Activated CD4-positive, alpha-beta T cell treated with anti-CD3 and anti-CD28 coated beads, Interleukin-2, amount 50 U/mL, for 4 hours (primary cell): ENCODE measurements at places on chromosomes 2 and 18.
A peak's percentile ranks its signal among the peaks of the same experiment; 100 is the strongest.

GRCh38 chr2:205495819-205496218 lies 186.5 kb upstream of the NRP2 start:
- DNase-seq: no peak

DNA sequence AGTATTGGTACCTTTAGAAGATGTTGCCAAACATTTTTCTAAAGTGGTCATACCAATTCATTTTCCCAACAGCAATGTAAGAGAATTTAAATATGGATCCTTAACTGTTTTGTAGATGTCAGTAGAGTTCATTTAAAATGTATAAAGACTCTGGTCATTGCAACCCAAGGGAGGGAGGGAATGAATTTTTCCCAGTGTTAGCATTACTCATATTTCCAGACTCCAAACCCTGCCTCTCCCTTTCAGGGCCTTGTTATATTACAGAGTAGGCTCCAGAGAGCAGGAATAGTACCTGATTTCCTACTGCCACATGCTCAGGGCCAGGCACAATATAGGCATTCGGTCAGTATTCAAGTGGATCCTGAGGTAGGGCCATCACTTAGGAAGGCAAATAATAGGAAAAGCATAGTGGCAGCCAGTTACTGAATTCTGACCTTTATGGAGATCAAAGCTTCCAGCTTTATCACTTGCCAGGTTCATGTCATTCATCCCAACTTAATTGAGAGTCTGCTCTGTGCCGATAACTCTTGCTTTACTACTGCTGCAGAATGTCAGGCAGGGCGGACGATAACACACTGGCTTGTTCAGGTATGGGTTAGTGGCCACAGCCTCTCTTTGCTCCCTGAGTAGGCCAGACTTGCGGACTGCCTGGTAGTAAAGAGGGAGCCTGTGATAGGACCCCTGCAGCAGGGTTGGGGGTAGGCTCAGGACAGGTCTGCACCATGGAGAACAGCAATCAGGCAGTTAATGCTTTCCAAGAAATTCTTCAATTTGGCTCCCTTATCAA lies 75.3 kb downstream of the OSBPL6 start:
- no peak for DNase-seq

DNA sequence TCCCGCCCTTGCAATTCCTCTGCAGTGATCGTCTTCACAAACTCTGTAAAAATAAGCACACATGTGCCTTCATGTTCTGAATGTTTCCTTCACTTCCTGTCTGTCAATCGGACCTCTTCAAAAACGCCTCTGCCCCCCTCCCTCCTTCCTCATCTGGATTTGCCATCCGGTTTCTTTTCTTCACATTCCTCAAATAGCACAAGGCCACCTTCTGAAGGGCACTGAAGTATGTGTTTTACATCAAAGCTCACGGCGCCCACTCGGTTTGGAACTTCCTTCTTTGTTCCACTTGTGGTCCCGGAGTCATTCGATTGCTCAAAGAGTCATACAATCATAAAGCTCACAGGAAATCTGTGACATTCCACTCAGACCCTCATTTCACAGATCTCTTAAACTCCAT lies 758.1 kb upstream of the SALL3 start:
- DNase-seq: no peak

DNA sequence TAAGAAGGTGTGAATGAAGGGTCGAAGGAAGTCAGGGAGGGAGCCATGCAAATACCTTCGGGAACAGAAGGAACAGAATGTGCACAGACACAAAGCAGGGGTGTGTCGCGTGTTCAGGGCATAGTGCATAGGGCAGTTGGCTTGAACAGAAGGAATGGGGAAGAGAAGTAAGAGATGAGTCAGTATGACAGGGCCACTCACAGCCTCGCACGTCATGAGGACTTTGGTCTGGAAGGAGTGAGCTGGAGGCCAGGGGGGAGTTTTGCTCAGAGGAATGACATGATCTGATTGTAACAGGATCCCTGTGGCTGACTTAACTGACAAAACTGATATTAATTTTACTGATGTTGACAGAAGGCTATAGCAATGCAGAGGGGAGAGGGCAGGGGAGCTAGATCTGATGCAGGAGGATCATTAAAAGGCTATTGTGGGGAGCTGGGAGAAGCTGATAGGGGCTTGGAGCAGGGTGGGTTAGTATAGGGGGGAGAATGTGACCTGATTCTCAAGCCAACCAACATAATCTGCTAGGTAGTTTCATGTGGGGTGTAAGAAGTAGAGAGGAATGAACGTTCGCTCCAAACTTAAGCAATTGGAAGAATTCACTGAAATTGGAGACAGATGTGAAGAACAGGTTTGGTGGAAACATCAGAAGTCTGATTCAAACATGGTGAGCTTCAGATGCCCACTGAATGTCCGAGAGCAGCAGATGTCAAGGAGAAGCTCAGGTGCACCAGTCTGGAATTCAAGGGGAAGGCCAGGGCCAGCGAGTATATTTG lies 60.4 kb upstream of the COPS8 start:
- no peak for DNase-seq

DNA sequence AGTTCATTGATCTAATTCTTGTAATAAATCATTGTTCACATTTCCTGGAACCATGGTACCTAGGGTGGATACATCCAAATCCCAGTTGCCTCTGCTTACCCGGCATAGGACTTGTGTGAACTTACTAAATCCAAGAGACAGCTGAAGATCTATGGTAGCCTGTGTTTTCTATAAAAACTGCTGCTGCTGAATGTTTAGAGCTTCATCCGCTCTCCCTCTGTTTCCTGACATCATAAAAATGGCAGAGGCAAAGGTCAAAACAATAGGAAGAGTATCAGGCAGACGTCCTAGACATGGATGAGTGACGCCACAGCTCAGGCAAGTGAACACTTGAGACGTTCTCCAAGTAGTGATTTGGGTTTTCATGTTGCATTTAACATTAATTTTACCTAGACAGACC lies 258.3 kb downstream of the ALPK2 start:
- DNase-seq: no peak

DNA sequence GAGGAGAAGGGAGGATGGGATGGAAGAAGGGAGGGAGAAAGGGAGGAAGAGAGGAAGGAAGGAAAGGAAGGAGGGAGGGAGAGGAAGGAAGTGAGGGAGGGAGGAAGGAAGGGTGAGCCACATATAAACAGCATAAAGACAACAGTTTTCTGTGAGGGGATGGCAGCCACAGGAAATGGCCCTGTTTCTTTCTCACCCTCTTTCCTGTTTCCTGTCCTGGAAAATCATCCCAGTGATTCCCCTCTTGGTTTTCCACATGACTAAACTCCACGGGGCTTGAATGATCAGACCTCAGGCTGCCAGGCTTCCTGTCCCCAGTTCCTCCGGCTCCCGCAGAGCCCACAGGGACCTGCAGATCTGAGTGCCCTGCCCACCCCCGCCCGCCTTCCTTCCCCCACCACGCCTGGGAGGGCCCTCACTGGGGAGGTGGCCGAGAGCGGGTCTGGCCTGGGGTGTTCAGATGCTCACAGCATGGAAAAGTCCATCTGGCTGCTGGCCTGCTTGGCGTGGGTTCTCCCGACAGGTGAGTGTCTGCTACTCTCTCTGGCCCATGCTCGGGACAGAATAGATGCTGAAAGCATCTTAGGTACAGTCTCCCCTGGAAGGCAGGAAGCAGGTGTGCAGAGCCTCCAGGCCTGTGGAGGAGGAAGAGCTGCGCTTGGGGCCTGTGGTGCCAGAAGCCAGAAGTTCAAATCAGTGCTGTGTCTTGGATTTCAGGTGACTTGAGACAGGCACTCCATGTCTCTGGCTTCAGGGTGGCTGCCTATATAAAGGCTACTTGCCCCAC lies at the start of gene SIGLEC15:
Gene SIGLEC15, plus strand, starts transcription at position 418 of the 787 bp plus-strand sequence. Its CDS starts 54 bp downstream, at position 472.
- DNase-seq: no peak

DNA sequence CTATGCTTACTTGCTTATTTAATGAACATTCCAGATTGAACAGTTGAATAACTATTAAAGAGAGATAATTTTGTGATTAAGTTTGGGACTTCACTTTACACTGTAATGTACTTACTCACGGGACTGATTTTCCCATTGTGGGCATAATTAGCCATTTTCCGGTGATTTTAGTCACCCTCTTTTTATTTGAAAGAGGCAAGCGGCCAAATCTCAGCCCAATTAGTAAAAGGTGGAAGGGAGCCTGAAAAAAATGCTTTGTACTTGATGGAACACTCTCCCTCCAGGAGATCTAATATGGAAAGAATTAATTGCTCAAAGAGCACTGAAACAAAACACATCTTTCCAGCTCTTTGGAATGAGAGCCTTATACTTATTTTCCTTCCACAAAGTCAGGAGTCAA lies 50.2 kb downstream of the CALCRL start:
- no peak for DNase-seq

GRCh38 chr2:172970660-172971059 lies 105.0 kb upstream of the MAP3K20 start:
- peak; percentile 20 for DNase-seq

- DNase-seq: no peak
Measured at GRCh38 chr2:158731386-158731785, 63.7 kb upstream of the DAPL1 start.
